Sigmoid colon (tissue), 7 donors: ENCODE measurements at places on chromosomes 1 and 21. TPM values are rescaled to one million over a fixed set of nuclear protein-coding genes. Genes with fewer than 3 reads are reported as not detected.

DNA sequence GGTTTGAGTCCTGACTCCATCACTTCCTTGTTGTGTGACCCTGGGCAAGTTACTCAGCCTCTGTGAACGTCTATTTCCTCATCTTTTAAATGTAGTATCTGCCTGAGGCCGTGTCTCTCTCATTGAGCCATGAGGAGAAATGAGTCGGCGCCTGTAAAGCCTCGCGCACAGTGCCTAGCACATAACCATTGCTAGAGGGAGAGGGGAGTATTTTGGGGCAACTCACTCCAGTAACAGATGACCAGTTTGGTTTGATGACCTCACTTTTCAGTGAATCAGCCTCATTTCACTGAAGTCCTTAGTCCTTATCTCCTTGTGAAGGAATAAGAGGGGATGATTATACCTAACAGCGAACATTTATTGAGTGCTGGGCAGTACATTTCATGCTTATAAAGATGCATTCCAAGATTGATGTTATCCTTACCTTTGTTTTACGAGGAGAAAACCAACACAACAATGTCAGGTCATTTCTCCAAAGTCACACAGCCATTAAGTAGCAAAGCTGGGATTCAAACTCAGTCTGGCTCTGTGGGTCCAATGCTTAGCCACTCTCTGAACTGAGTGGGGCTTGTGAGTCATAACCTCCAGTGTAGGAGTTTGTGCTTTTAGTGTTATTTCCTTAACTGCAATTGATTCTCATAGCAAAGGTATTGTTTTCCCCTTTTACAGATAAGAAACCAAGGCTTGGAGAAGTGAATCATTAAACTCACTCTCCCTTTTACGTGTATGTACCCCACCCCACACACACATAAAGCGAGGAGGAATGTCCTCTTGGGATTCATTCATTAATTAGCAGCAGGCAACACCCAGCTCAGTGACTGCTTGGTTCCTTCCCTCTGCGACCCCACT lies 25.9 kb downstream of the KCNC4 start:
- peaks cover 14% of the 10 kb centered on the region for H3K4me1 ChIP-seq
- H3K27ac ChIP-seq = peak overlapping the region; percentile 36
- no peak overlapping the region for H3K4me3 ChIP-seq
- no peaks in the 10 kb centered on the region for H3K27me3 ChIP-seq

GRCh38 chr1:173914366-173914871 lies 2.7 kb downstream of the SERPINC1 start:
- no peak overlapping the region for H3K4me3 ChIP-seq
- H3K27ac ChIP-seq = no peak overlapping the region
- H3K27me3 ChIP-seq = no peaks in the 10 kb centered on the region
- DNase-seq = no peak
- H3K4me1 ChIP-seq = no peaks in the 10 kb centered on the region

DNA sequence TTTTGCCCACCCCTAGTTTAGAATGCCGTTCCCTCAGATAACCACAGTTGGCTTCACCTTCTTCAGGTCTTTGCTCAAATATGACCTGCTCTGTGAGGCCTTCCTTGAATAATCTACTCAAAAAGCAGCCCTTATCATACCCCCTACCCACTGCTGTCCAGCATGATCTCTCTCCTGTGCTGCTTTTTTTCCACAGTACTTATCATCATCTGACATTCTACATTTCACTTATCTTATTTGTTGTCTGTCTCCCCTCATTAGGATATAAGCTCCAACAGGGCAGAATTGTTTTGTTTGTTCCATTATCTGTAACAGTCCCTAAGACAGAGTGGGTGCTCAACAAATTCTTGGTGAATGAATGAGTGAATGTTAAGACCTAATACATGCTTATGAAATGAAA lies 18.1 kb downstream of the USP24 start:
- DNase-seq = no peak
- no peak overlapping the region for H3K4me3 ChIP-seq
- no peaks in the 10 kb centered on the region for H3K27me3 ChIP-seq

GRCh38 chr1:31980835-31981455 lies 32.7 kb upstream of the KHDRBS1 start:
- H3K4me3 ChIP-seq = no peak overlapping the region
- H3K4me1 ChIP-seq = no peaks in the 10 kb centered on the region
- no peak for DNase-seq

DNA sequence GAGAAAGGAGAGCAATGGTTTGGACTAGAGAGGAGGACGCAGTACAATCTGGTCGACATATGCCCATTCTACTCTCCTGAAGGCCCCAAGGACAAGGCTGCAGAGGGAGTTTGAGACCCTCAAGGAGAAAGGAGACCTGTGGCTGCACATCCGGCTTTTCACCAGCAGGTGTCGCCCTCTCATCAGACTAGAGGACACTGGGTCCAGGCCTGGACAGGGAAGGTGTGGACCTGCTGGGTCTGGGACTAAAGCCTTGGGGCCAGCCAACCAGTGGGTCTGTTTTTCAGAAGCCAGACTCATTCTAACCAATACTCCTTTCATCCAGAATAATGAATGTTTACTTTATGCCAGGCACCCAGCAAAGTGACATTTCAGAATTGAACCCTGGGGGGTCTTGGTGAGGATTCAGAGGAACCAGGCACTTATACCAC lies 5.0 kb downstream of the SRARP start:
- H3K27ac ChIP-seq = no peak overlapping the region
- peak; percentile 92 for DNase-seq
- no peaks in the 10 kb centered on the region for H3K27me3 ChIP-seq

GRCh38 chr1:66316464-66317247 lies 217.3 kb upstream of the SGIP1 start:
- H3K4me1 ChIP-seq = peaks cover 24% of the 10 kb centered on the region
- no peak for DNase-seq
- H3K4me3 ChIP-seq = no peak overlapping the region
- H3K27me3 ChIP-seq = no peaks in the 10 kb centered on the region
- H3K36me3 ChIP-seq = no peaks in the 10 kb centered on the region

DNA sequence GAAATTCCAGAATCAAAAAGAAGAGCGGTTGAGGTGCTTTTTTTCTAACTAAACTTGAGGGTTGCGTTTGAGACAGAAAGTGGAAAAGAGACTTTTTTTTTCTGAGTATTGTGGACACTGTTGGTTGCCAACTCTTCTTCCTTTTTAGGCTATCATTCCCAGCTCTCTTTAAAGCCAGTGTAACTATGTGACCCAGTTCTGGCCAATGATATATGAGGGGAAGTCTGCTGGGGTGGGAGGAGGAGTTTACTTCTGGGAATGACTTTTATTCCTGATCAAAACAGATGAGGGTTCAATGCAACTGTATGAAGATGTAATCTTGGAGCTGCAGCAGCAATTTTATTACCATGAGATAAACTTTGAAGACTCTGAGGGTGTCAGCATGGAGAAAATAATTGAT lies 17.3 kb upstream of the NMNAT2 start:
- no peaks in the 10 kb centered on the region for H3K36me3 ChIP-seq
- no peak for DNase-seq
- no peak overlapping the region for H3K4me3 ChIP-seq
- H3K27ac ChIP-seq = no peak overlapping the region

DNA sequence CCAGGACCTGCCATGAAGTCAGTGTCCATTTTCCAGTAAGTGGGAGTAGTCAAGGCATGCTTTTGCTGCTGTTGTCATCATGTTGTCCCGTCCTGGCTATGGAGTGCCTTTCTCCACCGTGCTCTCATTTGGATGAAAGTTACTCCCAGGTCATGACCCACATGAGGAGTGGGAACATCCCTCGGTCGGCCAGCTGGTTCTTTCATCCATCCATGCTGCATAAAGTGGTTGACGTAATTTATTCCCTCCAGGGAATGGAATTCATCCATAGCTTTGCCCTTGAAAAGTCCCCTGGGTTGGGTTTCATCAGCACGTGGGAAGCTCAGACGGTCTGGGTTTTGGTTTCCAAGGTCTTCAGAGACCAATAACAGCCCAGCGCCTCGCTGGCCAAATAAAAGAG lies 11.6 kb downstream of the PLA2G2A start:
- no peaks in the 10 kb centered on the region for H3K27me3 ChIP-seq
- peak; percentile 71 for DNase-seq
- H3K4me3 ChIP-seq = no peak overlapping the region
- no peak overlapping the region for H3K27ac ChIP-seq
- no peaks in the 10 kb centered on the region for H3K36me3 ChIP-seq

GRCh38 chr21:21028275-21028820 lies 30.1 kb downstream of the NCAM2 start:
- H3K4me3 ChIP-seq = no peak overlapping the region
- DNase-seq = no peak
- H3K27ac ChIP-seq = no peak overlapping the region
- H3K36me3 ChIP-seq = no peaks in the 10 kb centered on the region
- no peaks in the 10 kb centered on the region for H3K4me1 ChIP-seq
- H3K27me3 ChIP-seq = no peaks in the 10 kb centered on the region

GRCh38 chr1:161054805-161055204 lies 9.0 kb upstream of the USF1 start:
- no peak for DNase-seq
- no peaks in the 10 kb centered on the region for H3K4me1 ChIP-seq
- H3K4me3 ChIP-seq = no peak overlapping the region
- H3K27ac ChIP-seq = no peak overlapping the region

GRCh38 chr1:236063919-236064673 lies 794 bp downstream of the NID1 start:
- no peaks in the 10 kb centered on the region for H3K27me3 ChIP-seq
- peak; percentile 95 for DNase-seq
- peak overlapping the region; percentile 100 for H3K27ac ChIP-seq
- no peaks in the 10 kb centered on the region for H3K4me1 ChIP-seq
- peaks cover 22% of the 10 kb centered on the region for H3K36me3 ChIP-seq
- H3K4me3 ChIP-seq = peak overlapping the region; percentile 94

DNA sequence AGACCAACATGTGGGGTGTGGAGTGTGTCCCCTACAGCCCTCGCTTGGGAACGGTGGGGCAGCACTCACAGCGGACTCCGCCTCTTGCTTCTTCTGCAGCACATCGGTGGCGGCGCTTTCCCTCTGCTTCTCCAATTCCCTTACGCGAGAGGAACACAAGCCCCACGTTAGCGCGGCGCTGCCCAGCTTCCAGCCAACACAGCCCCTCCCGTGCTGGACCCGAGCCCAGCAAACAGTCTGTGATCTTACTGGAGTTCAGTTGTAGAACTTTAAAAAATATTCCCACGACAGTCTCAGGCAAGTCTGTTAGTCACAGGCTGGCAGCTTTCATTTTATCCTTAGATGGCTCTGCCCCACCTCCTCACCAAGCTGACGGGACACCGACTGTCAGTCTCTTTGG lies 13.6 kb downstream of the THAP3 start:
- peaks cover 51% of the 10 kb centered on the region for H3K36me3 ChIP-seq
- peak; percentile 91 for DNase-seq
- no peaks in the 10 kb centered on the region for H3K27me3 ChIP-seq
- H3K4me3 ChIP-seq = no peak overlapping the region
- H3K4me1 ChIP-seq = no peaks in the 10 kb centered on the region

- no peaks in the 10 kb centered on the region for H3K27me3 ChIP-seq
- H3K36me3 ChIP-seq = no peaks in the 10 kb centered on the region
- H3K4me3 ChIP-seq = no peak overlapping the region
- no peak for DNase-seq
- H3K4me1 ChIP-seq = no peaks in the 10 kb centered on the region
Measured at GRCh38 chr1:41424581-41425118, 59.8 kb downstream of the EDN2 start.

- no peak for DNase-seq
- H3K27me3 ChIP-seq = peaks cover 12% of the 10 kb centered on the region
- no peaks in the 10 kb centered on the region for H3K36me3 ChIP-seq
- H3K4me1 ChIP-seq = no peaks in the 10 kb centered on the region
- no peak overlapping the region for H3K4me3 ChIP-seq
Measured at GRCh38 chr1:22317920-22318243, 133.8 kb upstream of the ZBTB40 start.

DNA sequence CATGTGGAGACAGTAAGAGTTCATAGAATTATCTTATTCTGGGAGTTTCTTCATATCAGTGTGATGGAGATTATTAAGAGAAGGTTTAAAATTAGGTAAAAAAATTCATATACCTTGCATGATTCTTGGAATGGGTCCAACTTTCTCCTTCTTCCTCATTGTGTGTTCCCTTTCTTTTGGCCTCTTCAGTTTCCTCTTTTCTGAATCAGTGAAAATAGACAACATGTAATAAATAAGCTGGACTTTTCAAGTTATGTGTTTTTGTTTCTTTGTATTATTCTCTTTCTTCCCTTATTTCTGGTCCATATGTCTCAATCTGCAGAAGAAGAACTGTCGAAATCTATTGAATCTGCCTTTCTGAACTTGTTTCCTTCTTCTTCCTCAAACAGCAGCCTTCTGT lies 30.5 kb downstream of the C4BPA start:
- no peak for DNase-seq
- H3K4me3 ChIP-seq = no peak overlapping the region
- H3K27me3 ChIP-seq = no peaks in the 10 kb centered on the region
- H3K27ac ChIP-seq = no peak overlapping the region
- no peaks in the 10 kb centered on the region for H3K4me1 ChIP-seq

- no peak for DNase-seq
- no peaks in the 10 kb centered on the region for H3K36me3 ChIP-seq
- no peak overlapping the region for H3K27ac ChIP-seq
- no peak overlapping the region for H3K4me3 ChIP-seq
Measured at GRCh38 chr1:28815533-28816185, 3.7 kb downstream of the OPRD1 start.

DNA sequence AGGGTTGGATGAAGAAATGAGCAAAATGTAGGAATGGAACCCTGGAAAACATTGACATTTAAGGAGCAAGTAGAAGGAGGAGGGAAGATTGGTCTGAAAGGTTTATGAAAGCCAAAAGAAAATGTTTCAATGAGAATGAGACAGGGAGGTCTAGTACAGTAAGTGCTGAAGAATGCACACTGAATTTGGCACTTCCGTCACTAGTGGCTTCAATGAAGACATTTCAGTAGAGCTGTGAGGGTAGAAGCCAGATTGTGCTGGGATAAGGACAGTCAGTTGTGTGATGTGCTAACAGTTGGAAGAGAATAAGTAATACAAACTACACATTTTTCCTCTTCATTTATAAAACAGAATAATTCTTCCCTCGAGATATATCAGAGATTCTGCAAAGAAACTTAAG lies 17.1 kb downstream of the THEM4 start:
- no peak for DNase-seq
- H3K36me3 ChIP-seq = peaks cover 51% of the 10 kb centered on the region
- H3K27me3 ChIP-seq = no peaks in the 10 kb centered on the region
- no peak overlapping the region for H3K27ac ChIP-seq

DNA sequence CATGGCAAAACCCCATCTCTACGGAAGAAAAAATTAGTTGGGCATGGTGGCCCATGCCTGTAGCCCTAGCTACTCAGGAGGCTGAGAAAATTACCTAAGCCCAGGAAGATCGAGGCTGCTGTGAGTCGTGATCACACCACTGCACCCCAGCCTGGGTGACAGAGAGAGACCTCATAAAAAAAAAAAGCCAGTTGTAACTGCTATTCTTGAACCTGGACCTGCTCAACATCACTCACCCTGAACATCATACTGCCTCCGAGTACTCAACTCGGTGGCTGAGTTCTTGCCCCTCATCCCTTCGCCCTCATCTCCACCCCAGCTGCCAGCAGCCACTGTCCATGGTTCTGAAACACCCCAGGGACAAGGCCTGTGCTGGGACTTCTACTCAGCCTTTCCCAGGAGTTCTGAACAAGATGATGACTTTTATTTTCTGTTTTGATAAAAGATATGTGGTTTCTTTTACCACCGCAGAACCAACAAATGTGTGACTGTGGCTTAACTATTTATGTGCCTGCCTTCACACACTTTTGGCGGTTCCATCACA lies 5.4 kb upstream of the DISP3 start:
- no peak for DNase-seq
- H3K4me1 ChIP-seq = no peaks in the 10 kb centered on the region
- H3K36me3 ChIP-seq = no peaks in the 10 kb centered on the region
- no peak overlapping the region for H3K27ac ChIP-seq
- peaks cover 16% of the 10 kb centered on the region for H3K27me3 ChIP-seq
- H3K4me3 ChIP-seq = no peak overlapping the region

PPFIA4 gene
- total RNA-seq = 1.1 TPM

KCNK1 gene
- not detected for total RNA-seq

CDC14A gene
- total RNA-seq = 11.8 TPM

SV2A gene
- 4.9 TPM for total RNA-seq

FBXO2 gene
- 9.7 TPM for total RNA-seq

ADCY10 gene
- total RNA-seq = not detected

S100A7A gene
- total RNA-seq = not detected
